Thyroid gland (tissue), 4 donors: ENCODE measurements at places on chromosomes 1 and 21. TPM values are rescaled to one million over a fixed set of nuclear protein-coding genes. Genes with fewer than 3 reads are reported as not detected.

Gene CD48
- total RNA-seq: 3.5 TPM

Gene CA6
- total RNA-seq: not detected

Gene FCRL6
- total RNA-seq: 0.71 TPM

Gene TTC22
- total RNA-seq: 11.4 TPM

Gene GBP2
- total RNA-seq: 44.3 TPM

Gene HAO2
- total RNA-seq: not detected

Gene PDE4B
- total RNA-seq: 21.3 TPM

GRCh38 chr1:180243517-180244221 lies 13.6 kb downstream of the LHX4 start:
- no peaks in the 10 kb centered on the region for H3K36me3 ChIP-seq
- no peak for DNase-seq
- H3K4me1 ChIP-seq: no peaks in the 10 kb centered on the region
- H3K4me3 ChIP-seq: no peak overlapping the region
- no peak overlapping the region for H3K27ac ChIP-seq

GRCh38 chr1:156149374-156150332 lies 3.7 kb upstream of the SEMA4A start:
- H3K27ac ChIP-seq: no peak overlapping the region
- no peaks in the 10 kb centered on the region for H3K27me3 ChIP-seq
- DNase-seq: no peak
- no peaks in the 10 kb centered on the region for H3K36me3 ChIP-seq
- no peak overlapping the region for H3K4me3 ChIP-seq
- peaks cover 63% of the 10 kb centered on the region for H3K4me1 ChIP-seq

DNA sequence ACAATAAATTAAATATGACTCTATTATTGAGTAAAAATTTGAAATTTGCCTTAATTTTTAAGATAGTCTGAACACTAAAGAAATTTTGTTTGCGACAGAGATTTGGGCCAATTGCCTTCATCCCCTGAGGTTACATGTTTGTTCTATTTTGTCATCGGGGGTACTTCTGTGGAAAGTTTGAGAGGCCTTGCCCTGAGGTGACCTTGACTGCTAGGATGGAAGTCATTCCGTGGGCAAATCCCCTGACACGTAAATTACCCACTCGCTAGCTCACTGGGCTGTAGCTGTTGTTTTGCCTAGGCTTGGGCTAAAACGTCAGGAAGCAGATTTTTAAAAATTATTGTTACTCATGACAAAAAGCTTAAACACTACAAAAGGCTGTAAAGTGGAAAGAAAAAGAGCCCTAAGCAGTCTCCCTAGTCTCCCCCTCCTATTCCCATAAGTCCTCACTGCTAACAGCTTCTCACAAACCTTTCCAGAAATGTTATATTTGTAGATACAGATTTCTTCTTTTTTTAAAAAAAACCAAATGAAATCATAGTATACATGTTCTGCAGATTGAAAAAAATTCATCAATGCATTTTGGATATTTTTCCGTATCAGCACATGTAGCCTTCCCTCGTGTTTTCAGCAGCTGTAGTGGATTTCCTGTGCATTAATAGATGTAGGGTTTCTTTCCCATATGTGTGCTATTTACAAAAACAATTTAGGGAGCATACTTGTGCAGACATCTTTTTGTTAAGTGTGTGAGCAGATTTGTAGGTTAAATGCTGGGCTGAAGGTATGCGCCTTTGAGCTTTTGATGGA lies 142.7 kb downstream of the MRPS6 start:
- H3K4me3 ChIP-seq: no peak overlapping the region
- H3K27ac ChIP-seq: peak overlapping the region; percentile 96
- DNase-seq: peak; percentile 82
- H3K27me3 ChIP-seq: no peaks in the 10 kb centered on the region
